ENCODE measurements at places on chromosomes 1 and 21. TPM values are rescaled to one million over a fixed set of nuclear protein-coding genes. Genes with fewer than 3 reads are reported as not detected.

CD160 gene
- 0.79 TPM for total RNA-seq

CELA2B gene
- total RNA-seq, result not detected

PTPRU gene
- total RNA-seq, result 59.9 TPM

S100A1 gene
- 2,291 TPM for total RNA-seq

DNA sequence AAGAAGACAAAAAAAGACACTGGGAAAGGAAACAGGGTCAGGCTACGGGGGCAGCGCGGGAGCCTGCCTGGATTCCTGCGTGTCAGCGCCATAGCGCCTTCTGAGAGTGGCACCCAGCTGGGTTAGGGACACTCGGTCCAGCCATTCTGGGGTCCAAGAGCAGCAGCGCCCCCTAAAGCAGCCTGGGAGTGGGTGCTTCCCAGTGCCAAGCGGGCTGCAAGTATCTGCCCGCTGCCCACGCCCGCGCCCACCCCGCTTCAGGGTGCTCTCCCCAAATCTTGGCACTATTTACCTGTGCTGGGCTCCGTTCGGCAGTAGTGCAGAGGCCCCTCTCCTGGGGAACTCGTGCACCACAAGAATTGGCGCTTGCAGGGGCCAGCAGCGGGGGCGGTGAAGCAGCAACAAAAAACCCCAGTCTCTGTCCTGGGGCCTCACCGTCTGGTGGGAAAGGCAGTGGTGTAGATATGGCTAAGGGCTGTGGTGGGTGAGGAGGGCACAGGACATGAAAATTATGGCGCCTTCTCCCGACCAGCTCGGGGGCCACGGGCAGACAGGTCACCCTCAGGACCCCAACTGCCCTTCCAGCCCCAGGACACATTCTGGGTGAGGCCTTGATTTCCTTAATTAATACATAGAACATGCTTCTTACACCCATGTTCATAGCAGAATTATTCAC is 24.1 kb upstream of the LBR start:
- no peak for DNase-seq
